ENCODE measurements at places on chromosomes 11 and 22. TPM values are rescaled to one million over a fixed set of nuclear protein-coding genes. Genes with fewer than 3 reads are reported as not detected.

The GAB4 gene
- total RNA-seq, result not detected

The LINC01488 gene
- total RNA-seq, result not detected

The ZC3H12C gene
- 26.4 TPM for total RNA-seq

The THRSP gene
- total RNA-seq, result not detected

GRCh38 chr11:108786281-108786990, 121.6 kb downstream of the DDX10 start:
- no peak for DNase-seq
- H3K4me1 ChIP-seq, result no peaks in the 10 kb centered on the region
- H3K27me3 ChIP-seq, result no peaks in the 10 kb centered on the region
- H3K36me3 ChIP-seq, result no peaks in the 10 kb centered on the region
- H3K27ac ChIP-seq, result no peak overlapping the region

GRCh38 chr11:35303596-35304385, 115.6 kb downstream of the SLC1A2 start:
- no peaks in the 10 kb centered on the region for H3K4me1 ChIP-seq
- peak; percentile 87 for DNase-seq
- H3K27ac ChIP-seq, result peak overlapping the region; percentile 79
- H3K4me3 ChIP-seq, result no peak overlapping the region
- H3K27me3 ChIP-seq, result no peaks in the 10 kb centered on the region
- H3K36me3 ChIP-seq, result no peaks in the 10 kb centered on the region

DNA sequence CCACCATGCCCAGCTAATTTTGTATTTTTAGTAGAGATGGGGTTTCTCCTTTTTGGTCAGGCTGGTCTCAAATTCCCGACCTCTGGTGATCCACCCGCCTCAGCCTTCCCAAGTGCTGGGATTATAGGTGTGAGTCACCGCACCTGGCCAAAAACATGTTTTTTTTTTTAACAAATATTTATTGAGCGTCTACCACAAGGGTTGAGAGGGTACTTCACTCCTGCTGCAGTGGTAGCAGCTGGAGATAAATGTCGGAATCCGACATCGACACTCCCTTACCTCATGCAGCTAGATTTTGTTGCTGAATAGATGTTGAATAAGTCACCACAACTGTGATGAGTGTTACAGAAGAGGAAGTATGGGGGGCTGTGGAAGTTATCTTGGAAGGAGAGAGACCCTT, 971 bp downstream of the DNAJB13 start:
- no peaks in the 10 kb centered on the region for H3K27me3 ChIP-seq
- H3K4me1 ChIP-seq, result no peaks in the 10 kb centered on the region
- H3K36me3 ChIP-seq, result no peaks in the 10 kb centered on the region
- no peak overlapping the region for H3K27ac ChIP-seq

- H3K36me3 ChIP-seq, result no peaks in the 10 kb centered on the region
- H3K4me3 ChIP-seq, result peak overlapping the region; percentile 83
- no peak for DNase-seq
- peak overlapping the region; percentile 92 for H3K27ac ChIP-seq
Observed at GRCh38 chr11:72812967-72813739, 1.1 kb upstream of the ATG16L2 start.

DNA sequence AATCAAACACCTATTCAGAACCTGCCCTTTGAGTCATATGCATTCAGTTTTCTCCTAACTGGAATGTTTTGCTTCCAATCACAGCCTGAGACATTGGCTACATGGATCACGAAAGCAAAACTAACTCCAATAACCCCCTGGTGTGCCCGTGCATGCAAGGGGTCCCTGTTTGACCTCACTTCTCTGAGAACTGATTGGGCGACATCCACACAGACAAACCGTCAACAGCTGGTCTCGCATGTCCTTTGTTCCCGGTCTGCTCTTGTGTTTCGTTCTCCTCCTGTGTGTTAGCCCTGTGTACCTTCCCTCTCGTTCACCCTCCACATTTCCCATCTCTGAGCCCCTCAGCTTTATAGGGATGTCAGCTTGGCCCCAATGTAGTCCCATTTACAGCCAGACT, 67.2 kb upstream of the TTC12 start:
- H3K27ac ChIP-seq, result no peak overlapping the region
- no peaks in the 10 kb centered on the region for H3K36me3 ChIP-seq
- H3K27me3 ChIP-seq, result no peaks in the 10 kb centered on the region
- no peaks in the 10 kb centered on the region for H3K4me1 ChIP-seq

DNA sequence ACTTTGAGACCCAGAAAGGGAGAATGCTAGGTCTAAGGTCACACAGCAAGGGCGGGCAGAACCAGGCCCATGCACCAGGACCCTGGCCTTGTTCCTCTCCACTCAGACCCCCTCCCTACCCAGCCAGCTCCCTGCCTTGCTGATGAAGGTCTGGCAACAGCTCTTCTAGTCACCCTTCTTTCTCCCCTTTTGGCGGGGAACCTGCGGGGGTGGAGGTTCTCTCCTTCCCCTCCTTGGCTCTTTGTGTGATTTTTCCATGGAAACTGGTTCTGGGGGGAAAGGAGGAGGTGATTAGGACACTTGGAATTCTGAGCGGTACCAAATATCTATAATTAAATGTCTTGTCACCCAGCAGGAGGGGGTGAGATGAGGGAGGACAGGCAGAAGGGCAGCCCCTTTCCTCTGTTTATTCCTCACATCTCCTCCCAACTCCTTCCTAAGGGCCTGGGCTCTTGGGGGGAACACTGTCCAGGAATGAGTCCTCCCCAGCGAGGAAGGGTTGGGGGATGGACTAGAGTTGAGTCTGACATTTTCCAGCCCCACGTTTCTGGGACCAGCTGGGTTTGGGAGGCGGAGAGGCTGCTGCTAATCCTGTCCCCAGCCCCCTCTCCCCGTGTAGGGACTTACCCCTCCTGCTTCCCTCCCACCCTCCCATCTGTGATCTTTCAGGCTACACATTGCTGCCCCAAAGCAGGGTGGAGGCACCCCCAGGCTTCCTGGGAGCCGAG, 7.4 kb downstream of the ARHGEF17 start:
- H3K27ac ChIP-seq, result peak overlapping the region; percentile 93
- H3K4me3 ChIP-seq, result no peak overlapping the region
- H3K4me1 ChIP-seq, result peaks cover 41% of the 10 kb centered on the region
- no peaks in the 10 kb centered on the region for H3K36me3 ChIP-seq

DNA sequence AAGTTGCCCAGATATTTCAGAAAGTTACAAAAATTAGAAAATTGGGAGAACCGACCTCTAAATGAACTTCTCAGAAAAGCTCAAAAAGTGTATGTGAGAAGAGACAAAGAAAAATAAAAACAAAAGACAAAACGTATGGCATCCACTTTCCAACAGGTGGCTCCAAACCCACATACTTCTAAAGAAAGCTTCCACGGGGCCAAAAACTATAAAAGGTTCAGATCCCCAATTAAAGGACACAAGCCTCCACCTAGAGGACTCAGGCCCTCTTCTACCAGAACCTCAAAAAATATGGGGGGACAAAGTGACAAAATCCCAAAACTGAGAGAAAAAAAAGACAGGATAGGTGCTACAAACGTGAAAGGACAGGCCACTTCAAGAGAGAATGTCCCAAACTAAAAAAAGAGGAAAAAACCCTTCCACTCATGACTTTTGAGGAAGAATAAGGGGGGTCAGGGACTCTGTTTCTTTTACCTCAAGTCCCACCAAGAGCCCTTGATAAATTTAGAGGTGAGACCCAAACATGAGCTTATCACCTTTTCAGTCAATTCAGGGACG, 8.8 kb downstream of the SCGB2A1 start:
- no peak overlapping the region for H3K27ac ChIP-seq
- no peak overlapping the region for H3K4me3 ChIP-seq
- no peaks in the 10 kb centered on the region for H3K27me3 ChIP-seq
- H3K4me1 ChIP-seq, result no peaks in the 10 kb centered on the region
- H3K36me3 ChIP-seq, result no peaks in the 10 kb centered on the region
- no peak for DNase-seq

DNA sequence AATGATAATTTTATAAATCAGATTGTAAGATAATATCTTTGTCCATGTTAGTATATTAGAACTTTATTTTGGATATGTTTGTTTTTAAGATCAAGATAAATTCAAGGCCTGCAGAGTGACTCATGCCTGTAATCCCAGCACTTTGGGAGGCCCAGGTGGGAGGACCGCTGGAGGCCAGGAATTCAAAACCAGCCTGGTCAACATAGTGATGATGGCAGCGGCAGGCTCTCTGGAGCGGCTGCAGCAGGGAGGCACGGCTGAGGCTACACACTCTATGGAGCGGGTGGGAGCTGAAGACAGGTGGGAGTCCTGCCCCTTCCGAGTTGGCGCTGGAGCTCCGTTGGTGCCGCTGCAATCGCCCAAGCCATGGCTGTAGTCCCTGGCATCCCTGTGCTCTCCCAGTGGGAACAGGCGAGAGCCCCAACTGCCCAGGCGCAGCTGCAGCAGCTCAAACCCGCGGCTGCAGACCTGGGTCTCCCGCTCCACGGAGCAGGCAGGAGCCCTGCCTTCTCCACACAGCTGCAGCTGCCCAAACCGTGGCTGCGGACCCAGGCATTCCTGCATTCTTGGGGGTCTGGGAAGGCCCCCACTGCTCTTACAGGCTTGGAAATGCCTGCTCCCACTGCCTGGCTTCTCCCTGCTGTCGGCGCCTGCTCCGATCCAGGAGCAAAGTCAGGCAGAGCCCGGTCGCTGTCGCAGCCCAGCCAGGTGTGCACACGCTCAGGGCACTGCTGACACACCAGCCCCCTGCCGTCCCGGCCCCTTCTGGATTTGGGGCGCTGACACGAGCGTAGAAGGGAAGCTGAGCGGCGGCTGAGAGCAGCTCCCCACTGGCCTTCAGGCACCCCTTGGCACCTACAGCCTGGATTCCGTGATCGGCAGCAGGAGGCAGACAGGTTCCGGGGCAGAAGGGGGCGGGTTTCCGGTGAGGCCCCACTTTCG, 16.7 kb downstream of the C11orf54 start:
- no peak overlapping the region for H3K27ac ChIP-seq
- H3K27me3 ChIP-seq, result no peaks in the 10 kb centered on the region
- DNase-seq, result no peak
- H3K4me3 ChIP-seq, result no peak overlapping the region
- no peaks in the 10 kb centered on the region for H3K36me3 ChIP-seq
- no peaks in the 10 kb centered on the region for H3K4me1 ChIP-seq

Data from uterus (tissue), 4 donors.